Right lung (tissue), 10 donors: ENCODE measurements at places on chromosomes 4 and X. TPM values are rescaled to one million over a fixed set of nuclear protein-coding genes. Genes with fewer than 3 reads are reported as not detected.

Gene ZMYM3
- polyA plus RNA-seq: 54.3 TPM

Gene PAGE1
- polyA plus RNA-seq: not detected

Gene SLC39A8
- 6.0 TPM for polyA plus RNA-seq

Gene PDE5A
- 66.3 TPM for polyA plus RNA-seq

Gene RNF175
- 6.9 TPM for polyA plus RNA-seq

Gene FAM149A
- polyA plus RNA-seq: 27.7 TPM

Gene FAT1
- polyA plus RNA-seq: 273 TPM

Gene PPP3CA
- polyA plus RNA-seq: 44.4 TPM

Gene SPANXC
- polyA plus RNA-seq: not detected

Gene CDX4
- polyA plus RNA-seq: not detected

Gene ABLIM2
- 5.9 TPM for polyA plus RNA-seq

Gene TRIM75
- polyA plus RNA-seq: not detected

Gene TKTL2
- not detected for polyA plus RNA-seq

Gene RIBC1
- 6.2 TPM for polyA plus RNA-seq

Gene SOWAHB
- 2.6 TPM for polyA plus RNA-seq

Gene PCDH18
- 125 TPM for polyA plus RNA-seq

Gene CCDC110
- 1.9 TPM for polyA plus RNA-seq

Gene GUCY1A1
- 119 TPM for polyA plus RNA-seq

Gene SHROOM3
- polyA plus RNA-seq: 15.0 TPM

Gene TCEAL9
- 150 TPM for polyA plus RNA-seq

Gene ZDHHC15
- 8.5 TPM for polyA plus RNA-seq

Gene CFAP99
- 2.0 TPM for polyA plus RNA-seq

Gene HSD17B11
- polyA plus RNA-seq: 78.7 TPM

Gene PNMA3
- polyA plus RNA-seq: 2.3 TPM

Gene SHROOM4
- polyA plus RNA-seq: 38.8 TPM

Gene DOCK11
- 14.6 TPM for polyA plus RNA-seq

Gene SSX4B
- polyA plus RNA-seq: not detected

Gene TAPT1
- polyA plus RNA-seq: 37.2 TPM

Gene TXK
- polyA plus RNA-seq: 2.7 TPM

Gene SAGE1
- polyA plus RNA-seq: 0.04 TPM

Gene VSIG4
- 11.1 TPM for polyA plus RNA-seq

Gene SLC26A1
- 8.0 TPM for polyA plus RNA-seq

Gene EDA2R
- polyA plus RNA-seq: 1.3 TPM

Gene COX7B2
- polyA plus RNA-seq: not detected

Gene LGI2
- 4.8 TPM for polyA plus RNA-seq

Gene HSFX4
- polyA plus RNA-seq: 0.22 TPM

Gene TRIM61
- 4.5 TPM for polyA plus RNA-seq

Gene TRAPPC2
- polyA plus RNA-seq: 17.0 TPM

Gene ACE2
- polyA plus RNA-seq: 0.81 TPM

Gene GAGE13
- polyA plus RNA-seq: not detected

Gene CPZ
- 4.7 TPM for polyA plus RNA-seq

Gene TRAM1L1
- polyA plus RNA-seq: 12.3 TPM

Gene ESX1
- not detected for polyA plus RNA-seq

Gene PSAPL1
- 0.04 TPM for polyA plus RNA-seq

Gene SPATA4
- polyA plus RNA-seq: 1.8 TPM

Gene ARL13A
- polyA plus RNA-seq: 0.54 TPM

Gene UGT2B10
- polyA plus RNA-seq: 1.7 TPM

Gene RPS6KA6
- polyA plus RNA-seq: 8.2 TPM

Gene SLC25A43
- polyA plus RNA-seq: 8.1 TPM

Gene GAGE1
- polyA plus RNA-seq: not detected

Gene FOXP3
- 0.71 TPM for polyA plus RNA-seq

Gene PARM1
- 59.5 TPM for polyA plus RNA-seq
